ENCODE measurements at places on chromosomes 4 and X.

DNA sequence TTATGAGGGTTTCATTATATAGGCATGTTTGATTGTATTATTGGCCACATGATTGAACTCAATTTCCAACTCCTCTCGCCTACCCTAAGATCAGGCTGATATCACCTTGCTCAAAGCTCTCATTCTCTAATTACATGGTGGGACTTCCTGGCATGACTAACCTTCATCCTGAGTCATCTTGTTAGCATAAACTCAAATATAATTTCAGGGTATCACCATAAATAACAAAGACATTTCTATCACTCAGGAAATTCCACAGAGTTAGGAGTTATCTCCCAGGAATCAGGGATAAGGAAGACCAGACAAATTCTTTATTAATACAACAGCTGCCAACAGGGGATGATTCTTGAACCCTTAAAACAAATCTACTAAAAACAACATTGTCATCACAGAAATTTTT lies 90.7 kb downstream of the NDST3 start:
- DNase-seq = no peak

GRCh38 chr4:30256116-30256832 lies 463.9 kb upstream of the PCDH7 start:
- DNase-seq = no peak

- no peak for DNase-seq
Observed at GRCh38 chr4:52015366-52015765, 4.8 kb downstream of the LRRC66 start.

GRCh38 chrX:49701933-49702332 lies 6.1 kb upstream of the PAGE1 start:
- no peak for DNase-seq

DNA sequence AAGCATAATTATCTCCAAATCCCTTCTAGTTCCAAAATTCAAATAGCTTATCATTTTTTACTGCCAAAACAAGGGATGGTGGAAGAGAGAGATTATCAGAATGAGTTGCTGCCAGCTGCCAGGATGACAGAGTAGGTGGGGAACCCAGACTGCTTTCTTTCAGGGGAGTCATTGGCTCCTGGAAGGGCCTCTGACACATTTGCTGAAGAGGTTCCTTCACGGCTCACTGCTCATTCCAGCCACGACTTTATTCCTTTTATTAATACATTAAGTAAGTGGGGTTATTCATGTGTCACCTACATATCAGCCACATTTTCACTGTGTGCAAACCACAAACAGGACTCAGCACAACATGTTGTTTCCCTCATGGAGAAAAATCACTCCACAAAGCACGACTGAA lies 12.7 kb upstream of the SMIM43 start:
- no peak for DNase-seq

DNA sequence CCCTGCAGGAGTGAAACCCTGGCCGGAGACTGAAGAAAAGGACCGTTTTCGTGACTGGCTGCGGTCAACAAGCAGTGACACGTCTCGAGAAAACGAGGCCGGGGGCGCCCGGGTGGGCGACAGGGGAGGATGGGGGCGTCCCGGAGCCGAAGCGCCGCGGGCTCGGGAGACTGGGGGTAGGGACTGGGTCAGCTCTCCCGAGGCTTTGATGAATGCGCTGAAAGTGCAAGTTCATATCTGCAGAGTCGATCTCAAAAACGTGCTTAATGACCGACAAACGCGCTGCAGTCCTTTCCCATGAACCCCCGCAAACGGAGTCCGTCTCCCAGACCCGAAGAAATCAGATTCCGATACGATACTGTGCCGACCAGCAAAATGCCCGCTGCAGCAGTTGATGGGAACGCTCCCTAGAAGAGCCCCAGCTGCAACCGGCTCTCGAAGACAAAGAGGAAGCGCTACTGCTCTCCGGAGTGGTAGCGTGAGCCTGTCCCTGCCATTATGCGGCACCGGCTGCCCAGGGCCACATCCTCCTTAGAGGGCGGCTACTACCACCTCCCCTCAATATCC lies 806 bp upstream of the CD99L2 start:
- peak; percentile 21 for DNase-seq

DNA sequence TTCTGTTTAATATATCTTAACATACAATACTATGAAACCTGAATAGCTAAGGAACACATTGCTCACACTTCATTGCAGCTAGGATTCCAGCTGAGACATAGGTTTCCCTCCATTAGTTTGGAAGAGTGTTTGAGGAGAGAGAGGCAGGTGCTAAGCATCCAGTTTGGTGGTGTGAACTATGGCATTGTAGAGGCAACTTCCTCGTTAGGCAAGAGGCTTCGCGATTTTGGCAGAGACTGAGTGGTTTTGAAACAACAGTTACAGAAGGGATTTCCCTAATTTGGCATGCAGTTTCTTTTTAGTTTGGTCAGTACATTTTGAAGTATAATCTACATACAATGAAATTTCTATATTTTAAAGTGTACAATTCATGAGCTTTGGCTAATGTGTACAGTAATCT lies 117.1 kb upstream of the BMP3 start:
- DNase-seq = no peak

GRCh38 chrX:129496625-129497024 lies 26.7 kb downstream of the SMARCA1 start:
- DNase-seq = no peak

GRCh38 chr4:99715286-99715685 lies 57.7 kb upstream of the C4orf54 start:
- DNase-seq = no peak

DNA sequence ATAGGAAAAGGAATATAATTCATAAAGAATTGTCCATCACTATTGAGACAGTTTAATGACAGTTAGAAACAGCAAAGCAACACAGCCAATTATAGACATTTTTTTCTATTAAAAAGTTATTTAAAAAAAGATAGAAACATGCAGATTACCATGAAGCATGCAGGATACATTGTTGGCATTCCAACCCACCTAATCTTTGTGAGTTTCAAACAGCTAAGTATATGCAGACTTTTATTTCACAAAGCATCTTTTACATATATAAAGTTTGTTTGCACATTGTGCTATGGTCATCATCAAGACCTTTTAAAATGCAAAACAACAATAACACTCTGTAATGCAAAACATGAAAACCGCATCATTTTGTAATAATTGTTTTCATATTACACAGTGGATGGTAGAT lies 125.9 kb upstream of the ETNPPL start:
- DNase-seq = no peak

DNA sequence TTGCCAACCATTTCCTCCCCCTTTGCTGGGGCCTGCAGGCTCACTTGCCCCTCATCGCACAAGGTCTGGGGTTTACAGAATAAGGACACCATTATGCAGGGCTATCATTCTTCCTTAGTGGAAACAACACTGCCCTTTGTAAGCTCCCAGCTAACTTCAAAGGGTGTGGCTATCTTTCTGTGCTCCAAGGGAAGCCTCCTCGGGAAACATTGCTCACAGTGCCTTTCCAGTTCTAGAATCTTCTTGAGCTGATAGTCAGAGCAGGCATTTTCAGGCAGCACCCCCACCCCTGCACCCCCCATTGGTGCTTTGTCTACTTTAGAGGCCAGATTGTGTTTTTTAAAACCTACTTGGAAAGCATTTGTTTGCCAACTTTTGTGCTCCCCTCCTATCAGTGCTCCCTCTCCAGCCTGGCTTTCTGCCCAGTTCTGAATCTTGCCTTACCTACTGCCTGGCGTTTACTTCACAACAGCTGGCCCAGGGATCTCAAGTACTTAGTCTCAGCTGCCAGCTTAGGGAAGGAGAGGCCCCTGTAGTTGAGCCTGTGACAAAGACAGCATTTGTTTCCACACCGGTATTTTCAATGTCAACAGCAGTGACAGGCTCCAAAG lies 53.5 kb downstream of the PLAC1 start:
- no peak for DNase-seq

GRCh38 chrX:37662181-37662580 lies 23.4 kb upstream of the XK start:
- DNase-seq = no peak

DNA sequence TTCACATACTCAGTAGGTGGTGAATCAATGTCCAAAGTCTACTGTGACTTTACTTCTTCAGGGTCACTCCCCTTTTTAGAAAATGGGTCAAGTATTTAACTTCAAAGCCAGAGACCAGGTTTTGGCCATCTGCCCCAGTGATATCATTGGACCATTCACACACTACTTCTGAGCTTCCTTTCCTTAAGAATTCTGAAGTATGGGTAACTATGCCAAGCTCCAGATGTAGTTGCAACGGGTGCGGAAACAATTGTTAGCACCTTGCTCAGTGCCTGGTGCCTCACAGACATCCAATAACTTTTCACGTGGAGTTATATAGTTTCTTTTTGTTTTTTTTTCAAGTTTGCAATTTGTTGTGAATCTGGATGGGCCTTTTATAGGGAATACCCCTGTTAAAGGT lies 62.6 kb downstream of the TTC29 start:
- no peak for DNase-seq

GRCh38 chr4:86961605-86962295 lies 26.9 kb downstream of the AFF1 start:
- no peak for DNase-seq

DNA sequence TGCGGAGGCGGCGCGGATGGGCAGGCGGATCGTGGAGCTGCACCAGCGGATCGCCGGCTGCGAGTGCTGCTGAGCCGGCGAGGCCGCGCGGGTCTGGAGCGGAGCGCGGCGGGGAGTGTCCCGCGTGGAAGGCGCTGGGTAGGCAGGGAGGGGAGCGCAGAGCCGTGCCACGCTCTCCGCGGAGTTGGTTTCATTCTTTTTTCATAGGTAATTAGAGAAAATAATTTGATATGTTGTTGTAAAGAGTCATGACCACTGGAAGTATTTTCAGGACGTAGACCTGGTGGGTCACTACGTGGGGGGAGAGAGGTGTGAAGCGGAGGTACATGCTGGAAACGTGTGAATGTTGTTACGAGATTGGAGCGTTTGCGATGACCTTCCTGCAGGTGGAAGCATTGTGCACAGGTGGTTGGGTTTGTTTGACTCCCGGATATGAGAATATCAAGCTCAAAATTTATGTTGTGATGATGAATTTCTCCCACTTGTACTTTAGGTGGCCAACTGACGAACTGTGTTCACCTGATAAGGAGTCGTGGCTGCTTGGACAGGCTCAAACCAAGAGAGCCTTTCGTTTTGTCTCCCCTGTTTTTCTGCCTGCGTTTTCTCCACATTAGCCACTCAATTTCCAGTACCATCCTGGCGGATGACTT lies 19.1 kb upstream of the S100P start:
- no peak for DNase-seq

DNA sequence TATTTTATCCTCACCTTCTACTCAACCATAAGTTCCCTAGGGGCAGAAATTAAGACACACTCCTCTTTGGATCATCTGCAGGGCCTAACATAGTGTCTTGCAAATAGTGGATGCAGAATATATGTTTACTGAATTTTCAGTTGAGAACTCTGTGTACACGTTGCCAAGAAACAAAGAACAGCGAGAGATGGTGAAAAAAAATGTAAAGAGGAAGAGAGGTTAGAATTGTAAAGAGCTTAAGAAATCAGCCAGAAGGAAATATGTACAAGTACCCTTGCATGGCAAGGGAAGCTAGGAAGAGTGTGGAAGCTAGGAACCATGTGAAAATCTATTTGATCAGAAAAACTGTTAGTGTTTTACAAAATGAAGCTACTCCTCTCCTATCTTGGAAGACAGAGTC lies 431.0 kb downstream of the SMARCA1 start:
- no peak for DNase-seq

DNA sequence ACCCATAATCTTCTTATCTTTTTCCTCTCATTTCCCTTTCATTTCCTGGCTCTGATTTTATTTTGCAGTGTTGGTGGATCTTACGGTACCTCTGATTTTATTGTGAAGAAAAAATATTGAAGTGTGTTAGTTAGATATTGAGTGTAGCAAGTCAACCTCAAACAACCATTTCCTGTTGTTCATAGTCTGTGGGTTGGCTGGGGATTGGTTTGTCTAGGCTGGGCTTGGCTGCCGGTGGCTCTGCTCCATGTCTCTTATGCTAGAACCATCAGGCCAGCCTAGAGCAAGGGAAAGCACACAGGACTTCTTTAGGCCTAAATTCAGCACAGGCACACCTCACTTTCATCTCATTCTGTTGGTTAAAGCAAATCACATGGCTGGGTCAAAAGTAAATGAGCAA lies 383.1 kb upstream of the LCORL start:
- DNase-seq = no peak

DNA sequence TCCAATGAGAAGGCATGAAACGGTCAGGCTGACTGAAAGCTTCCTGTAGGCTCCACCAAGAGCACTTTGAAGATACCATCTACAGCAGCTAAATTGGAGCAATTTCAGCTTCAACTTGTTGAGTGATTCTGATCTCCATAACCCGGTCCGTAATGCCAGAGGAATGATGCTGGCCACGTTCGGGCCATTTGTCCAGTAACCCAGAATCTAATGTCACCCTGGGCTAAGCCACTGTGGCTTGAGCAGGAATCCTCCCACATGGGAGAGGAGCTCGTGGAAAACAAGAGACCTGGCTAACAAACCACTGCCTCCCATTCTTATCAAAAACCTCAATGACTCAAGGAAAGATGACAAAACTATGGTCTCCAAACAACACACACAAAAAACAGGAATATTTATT lies 14.2 kb upstream of the TCEAL4 start:
- DNase-seq = no peak

- DNase-seq = no peak
Observed at GRCh38 chr4:13821522-13821921, 194.0 kb upstream of the BOD1L1 start.

DNA sequence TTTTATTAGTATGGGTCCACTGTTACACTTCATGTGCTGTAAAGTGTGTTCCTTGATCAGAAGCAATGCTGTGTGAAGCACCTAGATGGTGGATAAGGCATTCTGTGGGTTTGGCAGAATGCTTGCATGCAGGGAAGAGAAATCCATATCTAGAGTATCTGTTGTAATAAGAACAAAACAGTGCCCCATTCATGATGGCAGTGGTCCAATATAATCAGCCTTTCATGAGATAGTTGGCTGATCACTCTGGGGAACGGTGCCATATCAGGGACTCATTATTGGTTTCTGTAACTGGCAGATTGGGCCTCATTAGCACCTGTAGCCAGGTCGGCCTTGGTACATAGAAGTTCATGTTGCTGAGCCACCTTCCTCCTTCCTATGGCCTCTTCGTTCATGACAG lies 28.7 kb downstream of the STIM2 start:
- DNase-seq = no peak

GRCh38 chrX:6983207-6983955 lies 164.1 kb upstream of the STS start:
- no peak for DNase-seq

DNA sequence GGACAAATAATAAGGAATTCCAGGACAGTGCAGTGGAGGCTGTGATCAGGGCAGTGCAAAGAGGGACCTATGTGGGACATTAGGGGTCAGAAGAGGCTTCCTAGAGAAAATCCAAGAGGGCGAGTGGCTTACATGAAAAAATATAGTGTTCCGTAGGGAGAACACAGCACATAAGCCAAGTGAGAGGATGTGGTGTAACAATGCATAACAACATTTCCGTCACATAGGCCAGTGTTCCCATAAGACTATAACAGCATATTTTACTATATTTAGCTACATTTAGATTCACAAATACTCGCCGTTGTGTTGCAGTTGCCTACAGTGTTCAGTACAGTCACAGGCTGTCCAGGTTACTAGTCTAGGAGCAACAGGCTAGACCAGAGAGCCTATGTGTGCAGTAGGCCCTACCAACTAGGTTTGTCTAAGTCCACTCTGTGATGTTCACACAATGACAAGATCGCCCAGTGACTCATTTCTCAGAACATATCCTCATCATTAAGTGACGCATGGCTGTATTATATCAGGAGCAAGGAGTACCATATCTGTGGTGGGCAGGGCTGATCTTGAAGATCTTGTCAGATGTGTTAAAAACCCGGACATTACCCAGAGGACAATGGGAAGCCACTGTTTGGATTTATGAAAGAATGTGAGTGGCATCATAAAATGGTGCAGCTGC lies 74.0 kb upstream of the TBL1X start:
- DNase-seq = no peak

GRCh38 chrX:15567886-15568616 lies 32.7 kb downstream of the ACE2 start:
- no peak for DNase-seq
